ENCODE measurements at places on chromosomes 1 and 21.

- no peak for DNase-seq
Measured at GRCh38 chr1:248695451-248696132, 7.0 kb downstream of the OR14I1 start.

DNA sequence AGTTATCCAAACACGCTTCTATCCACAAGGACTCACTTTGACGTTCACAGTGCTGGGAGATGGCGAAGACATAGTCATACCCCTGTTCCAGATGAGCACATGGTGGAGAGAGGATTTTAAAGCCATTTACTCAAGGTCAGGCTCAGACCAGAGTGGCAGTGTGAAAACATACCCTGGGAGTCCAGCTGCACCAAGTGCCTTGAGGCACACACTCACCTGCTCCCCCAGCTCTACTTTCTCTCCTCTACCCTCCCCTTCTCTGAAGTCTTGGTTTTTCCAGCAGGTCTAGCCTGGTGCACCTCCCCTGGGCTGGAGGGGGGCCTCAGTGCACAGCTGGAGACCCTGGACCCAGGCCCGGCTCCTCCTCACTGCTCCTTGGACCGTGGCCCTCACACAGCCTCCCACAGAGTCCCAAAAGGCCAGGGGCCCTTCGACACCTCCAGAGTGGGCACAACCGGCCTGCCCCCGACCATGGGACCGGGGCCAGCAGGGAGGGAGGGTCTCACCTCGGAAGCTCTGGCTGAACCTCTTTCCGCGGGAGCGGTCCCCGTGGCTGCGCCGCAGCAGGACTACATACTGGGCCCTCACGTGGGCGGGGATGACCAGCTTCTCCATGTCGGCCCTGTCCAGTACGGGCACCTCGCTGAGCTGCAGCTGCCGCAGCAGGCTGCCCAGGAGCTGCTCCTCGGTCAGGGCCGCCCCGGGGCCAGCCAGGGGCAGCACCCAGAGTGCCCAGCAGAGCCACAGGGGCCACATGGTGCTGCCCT, 452 bp downstream of the LEFTY2 start:
- DNase-seq = no peak

GRCh38 chr1:234769986-234770795, 160.2 kb upstream of the IRF2BP2 start:
- DNase-seq = no peak

- no peak for DNase-seq
Measured at GRCh38 chr1:61085983-61086644, 3.8 kb downstream of the NFIA start.

DNA sequence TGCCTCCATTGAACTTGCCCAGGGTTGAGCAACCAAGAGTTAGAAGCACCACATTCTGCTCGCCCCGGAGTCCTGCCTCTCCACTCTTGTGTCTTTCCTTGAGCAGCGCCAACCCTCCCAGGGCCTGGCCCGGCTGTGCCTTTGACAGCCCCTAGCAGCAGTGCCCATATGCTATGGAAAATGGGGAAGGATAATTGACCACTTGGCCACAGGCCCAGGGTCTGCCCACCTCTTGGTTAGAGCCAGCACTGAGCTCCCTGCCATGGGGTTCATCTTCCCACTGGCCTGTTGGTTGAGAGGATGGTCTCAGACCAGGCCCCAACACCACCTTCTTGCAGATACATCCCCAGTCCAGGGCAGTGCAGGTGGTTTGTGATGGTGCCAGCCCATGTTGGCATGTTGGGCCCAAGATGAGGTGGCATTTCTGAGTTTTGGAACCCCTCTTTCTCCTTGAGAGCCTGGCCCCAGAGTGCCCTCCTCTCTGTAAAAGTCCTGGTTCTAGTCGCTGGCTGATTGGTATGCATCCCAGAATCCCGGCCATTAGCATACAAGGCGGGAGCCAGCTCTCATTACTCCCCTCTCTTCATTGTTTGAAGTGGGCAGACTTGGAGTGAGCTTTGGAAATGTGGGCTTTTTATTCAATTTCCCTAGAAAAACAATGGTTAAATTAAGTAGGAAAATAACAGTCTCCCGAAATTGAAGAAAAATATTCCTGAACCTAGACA, 7.6 kb downstream of the ARHGEF10L start:
- DNase-seq = no peak

DNA sequence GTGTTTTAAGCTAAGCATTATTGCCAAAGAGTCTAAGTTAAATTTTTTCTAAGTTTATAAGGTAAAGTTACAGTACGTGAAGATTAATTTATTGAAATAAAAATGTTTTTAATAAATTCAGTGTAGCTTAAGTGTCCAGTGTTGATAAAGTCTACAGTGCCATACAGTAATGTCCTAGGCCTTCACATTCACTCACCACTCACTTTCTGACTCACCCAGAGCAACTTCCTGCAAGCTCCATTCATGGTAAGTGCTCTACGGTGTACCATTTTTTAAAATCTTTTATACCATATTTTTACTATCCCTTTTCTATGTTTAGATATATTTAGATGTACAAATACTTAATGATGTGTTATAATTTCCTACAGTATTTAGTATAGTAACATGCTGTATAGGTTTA, 173.2 kb downstream of the CACNA1E start:
- DNase-seq = no peak

DNA sequence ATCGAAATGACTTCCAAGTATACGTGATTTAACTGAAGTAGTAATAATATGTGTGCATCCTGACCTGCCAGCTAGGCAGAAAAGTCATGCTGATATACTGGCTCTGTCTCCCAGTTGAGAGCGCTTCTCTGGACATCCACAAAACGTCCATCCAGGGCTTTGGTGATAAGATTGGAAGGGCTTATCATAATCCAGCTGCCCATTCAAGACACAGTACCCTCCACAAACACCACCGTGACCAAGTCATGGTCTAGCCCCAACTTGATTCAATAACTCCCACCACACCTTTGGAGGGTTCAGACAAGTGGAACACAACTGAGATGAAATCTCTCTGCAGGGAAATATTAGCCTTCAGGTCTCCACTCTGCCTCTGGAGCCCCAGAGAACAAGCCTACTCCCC, 76.2 kb downstream of the CD46 start:
- no peak for DNase-seq

- no peak for DNase-seq
Measured at GRCh38 chr1:46755121-46755520, 36.2 kb upstream of the EFCAB14 start.

- no peak for DNase-seq
Measured at GRCh38 chr1:103112546-103112945, 4.2 kb upstream of the COL11A1 start.

DNA sequence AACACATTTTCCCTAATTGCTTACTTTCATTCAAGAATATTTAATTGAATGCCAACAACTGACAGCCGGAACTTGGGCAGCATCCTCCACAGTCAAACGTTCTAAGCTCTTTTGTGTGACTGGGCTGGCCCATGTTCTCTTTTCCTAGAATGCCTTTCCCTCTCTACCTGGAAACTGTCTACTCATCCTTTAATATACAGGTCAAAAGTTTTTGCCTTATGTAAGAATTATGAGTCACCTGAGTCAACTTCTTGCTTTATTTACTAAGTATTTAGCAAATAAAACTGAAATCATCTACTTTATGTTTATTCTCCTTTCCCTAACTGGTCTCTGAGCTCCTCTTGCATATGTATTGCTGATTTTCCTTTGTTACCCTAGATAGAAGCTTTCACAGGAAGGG, 172.2 kb downstream of the CHRM3 start:
- DNase-seq = no peak

GRCh38 chr21:44416193-44416592, 39.1 kb upstream of the LRRC3 start:
- DNase-seq = no peak

DNA sequence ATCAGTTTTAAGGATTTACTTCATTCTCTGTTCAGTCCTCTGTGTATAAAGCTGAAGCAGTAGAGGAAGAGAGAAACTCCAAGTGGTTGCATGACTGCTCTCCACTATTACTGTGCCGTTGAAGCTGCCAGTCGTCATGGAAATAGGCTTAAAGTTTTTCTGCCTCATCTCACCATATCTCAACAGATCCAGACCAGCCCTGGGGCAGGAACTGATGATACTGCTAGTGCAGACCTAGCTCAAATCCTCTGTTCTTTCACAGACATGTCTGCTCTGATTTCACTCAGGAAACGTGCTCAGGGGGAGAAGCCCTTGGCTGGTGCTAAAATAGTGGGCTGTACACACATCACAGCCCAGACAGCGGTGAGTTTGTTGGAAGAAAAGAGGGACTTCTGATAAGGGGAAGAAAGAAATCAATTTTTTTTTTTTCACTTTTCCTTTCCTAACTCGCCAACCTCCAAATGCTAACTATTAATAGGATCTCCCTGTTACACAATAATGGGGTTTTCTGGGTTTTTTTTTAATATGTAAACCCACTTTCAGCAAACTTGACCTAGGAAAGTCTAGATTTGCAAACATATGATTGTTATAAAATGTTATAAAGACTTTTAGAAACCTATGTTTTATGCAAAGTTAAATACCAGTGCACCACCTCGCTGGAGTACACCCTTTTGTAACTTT, 22.2 kb upstream of the STRIP1 start:
- no peak for DNase-seq

DNA sequence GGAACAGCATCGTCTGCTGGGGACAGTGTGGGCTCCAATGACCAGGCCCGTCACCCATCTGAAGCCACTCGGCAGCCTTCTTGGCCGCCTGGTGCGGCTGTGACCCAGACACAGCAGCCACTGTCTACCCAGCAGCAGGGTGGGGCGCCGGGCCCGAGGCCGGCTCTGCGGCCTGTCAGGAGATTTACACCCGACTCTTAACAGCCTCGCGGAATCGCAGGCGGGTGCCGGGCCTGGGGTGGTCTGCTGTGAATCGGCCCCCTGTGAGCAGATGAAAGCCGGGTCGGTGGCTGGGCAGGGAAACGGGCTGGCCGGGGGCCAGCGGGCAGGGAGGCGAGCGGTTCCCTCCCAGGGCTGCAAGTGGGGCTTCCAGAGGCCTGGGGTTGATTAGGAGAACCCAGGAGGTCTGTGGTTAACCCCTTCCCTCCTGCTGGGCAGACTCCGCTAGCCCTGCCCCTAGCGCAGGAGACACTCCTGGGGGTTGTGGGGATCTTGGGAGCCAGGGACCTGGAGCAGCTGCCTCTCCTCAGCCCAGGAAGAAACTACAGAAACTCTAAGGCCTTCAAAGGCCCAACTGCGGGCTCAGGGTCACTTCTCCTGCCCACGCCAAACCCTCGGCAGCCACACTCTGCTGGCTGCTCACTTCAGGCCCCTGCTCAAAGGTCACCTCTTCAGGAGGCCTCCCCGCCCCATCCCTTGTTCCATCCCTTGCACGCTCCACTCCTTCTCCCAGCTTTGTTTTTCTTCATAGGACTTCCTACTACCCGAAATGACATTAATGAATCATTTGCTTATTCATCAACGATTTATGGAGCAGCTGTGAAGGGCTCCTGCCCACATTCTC, 15.6 kb downstream of the RUNX3 start:
- DNase-seq = no peak

- DNase-seq = no peak
Measured at GRCh38 chr21:43767984-43768867, 7.9 kb downstream of the CSTB start.

- no peak for DNase-seq
Measured at GRCh38 chr1:193634876-193635275, 448.5 kb upstream of the B3GALT2 start.

DNA sequence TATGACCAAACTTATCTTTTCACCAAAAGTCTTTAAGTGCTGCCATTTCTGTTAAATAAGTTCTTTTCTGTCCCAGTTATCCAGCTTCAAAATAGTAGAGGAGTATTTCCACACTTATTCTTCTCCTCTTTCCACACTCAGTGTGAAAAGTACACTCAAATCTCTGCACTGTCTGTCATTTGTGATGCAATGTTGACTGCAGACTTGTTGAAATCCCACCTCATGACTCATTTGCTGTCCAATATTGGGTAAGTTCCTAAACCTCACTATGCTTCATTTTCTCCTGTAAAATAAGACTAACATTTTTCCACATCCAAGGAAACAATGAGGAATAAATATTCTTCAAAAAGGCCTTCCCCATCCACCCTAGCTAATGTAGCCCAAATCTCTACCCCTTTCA, 17.5 kb downstream of the LRRIQ3 start:
- no peak for DNase-seq

- DNase-seq = no peak
Measured at GRCh38 chr1:53603431-53603830, 135.5 kb downstream of the GLIS1 start.

- peak; percentile 25 for DNase-seq
Measured at GRCh38 chr1:63863145-63863544, 89.3 kb downstream of the ROR1 start.

- DNase-seq = no peak
Measured at GRCh38 chr1:65946960-65947359, 154.3 kb downstream of the PDE4B start.

DNA sequence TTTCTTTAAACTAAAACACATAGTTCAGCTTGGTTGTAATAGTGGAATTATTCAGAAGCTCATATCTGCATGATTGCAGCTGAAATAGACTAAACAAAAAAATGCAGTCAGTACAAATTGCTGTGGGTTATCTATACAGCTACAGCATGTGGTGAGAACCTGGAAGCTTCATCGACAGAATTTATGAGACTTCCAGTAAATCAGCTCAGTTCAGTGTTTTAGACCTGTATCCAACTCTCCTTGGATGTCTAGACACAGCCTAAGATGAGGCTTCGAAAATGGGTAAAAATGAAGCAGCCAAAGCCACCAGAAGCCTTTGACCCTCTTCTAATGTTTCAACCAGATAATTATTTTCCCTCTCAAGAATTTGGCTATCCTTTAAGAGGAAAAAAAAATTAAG, 127.1 kb upstream of the C1orf105 start:
- no peak for DNase-seq

DNA sequence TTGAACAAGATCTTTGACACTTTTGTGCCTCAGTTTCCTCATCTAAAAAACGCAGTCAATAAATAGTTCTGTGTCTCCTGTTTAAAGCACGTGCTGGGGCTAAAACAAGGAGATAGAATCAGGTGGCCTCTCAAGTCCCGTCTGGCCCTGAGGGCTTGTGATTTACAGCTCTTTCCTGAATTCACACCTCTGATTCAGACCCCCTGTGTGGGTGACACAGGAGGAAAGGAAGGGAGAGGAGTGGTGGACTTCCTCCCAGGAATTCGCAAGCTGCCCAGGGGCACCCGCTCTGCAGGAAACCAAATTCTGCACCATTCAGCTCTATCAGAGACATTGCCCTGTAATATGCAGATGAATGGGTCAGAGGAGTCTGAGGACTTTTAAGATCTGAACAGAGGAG, 5.2 kb upstream of the PRR9 start:
- no peak for DNase-seq

DNA sequence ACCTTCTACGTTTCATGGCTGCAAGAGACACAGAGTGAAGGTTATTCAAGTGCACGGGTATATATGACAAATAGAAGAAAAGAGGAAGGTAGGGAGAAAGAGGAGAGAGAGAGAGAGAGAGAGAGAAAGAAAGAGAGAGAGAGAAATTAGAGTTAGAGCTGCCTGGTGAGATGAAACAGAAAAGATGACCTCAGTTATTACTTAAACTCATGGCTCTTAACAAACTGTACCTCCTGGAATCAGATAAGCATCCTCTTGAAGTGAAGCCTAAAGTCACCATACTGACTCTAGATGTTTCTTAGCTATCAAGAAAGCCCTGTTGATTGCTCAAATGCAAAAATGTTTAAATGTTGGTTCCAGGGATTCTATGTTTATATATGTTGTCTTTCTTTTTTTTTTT, 597.7 kb upstream of the ZP4 start:
- no peak for DNase-seq

GRCh38 chr1:187617776-187618175, 789.0 kb downstream of the PLA2G4A start:
- no peak for DNase-seq

All from NCI-H446 (cell line).